WERI-Rb-1 (cell line): ENCODE measurements at places on chromosomes 3 and 15.

- no peak for DNase-seq
These were observed 18.4 kb downstream of the SENP5 start for GRCh38 chr3:196886144-196886543.

- no peak for DNase-seq
These were observed 5.7 kb downstream of the LYSMD2 start for GRCh38 chr15:51731549-51732267.

DNA sequence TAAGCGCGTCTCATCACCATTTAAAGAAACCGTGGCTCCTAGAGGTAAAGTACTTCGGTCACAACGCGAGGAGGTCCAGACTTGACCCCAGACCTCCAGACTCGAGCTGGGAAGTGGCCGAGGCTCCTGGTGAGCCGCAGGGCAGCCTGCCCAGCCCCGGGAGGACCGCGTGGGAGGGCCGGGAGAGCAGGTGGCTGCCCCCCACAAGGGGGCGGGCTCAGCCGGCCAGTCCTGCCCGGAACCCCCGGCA, at the start of gene SLC27A2:
TSS of gene SLC27A2 (plus strand) at position 228 of the 250 bp plus-strand sequence. CDS start 232 bp downstream, outside the sequence.
- DNase-seq: peak; percentile 78

- no peak for DNase-seq
These were observed 109.2 kb upstream of the NANOGP8 start for GRCh38 chr15:35194296-35194695.

- DNase-seq: no peak
These were observed 188.1 kb downstream of the BBX start for GRCh38 chr3:107710851-107711250.
